ENCODE measurements at places on chromosomes 5 and 9.
A peak's percentile ranks its signal among the peaks of the same experiment; 100 is the strongest.

GRCh38 chr5:90434116-90434714, 24.7 kb upstream of the CETN3 start:
- DNase-seq = peak; percentile 38

DNA sequence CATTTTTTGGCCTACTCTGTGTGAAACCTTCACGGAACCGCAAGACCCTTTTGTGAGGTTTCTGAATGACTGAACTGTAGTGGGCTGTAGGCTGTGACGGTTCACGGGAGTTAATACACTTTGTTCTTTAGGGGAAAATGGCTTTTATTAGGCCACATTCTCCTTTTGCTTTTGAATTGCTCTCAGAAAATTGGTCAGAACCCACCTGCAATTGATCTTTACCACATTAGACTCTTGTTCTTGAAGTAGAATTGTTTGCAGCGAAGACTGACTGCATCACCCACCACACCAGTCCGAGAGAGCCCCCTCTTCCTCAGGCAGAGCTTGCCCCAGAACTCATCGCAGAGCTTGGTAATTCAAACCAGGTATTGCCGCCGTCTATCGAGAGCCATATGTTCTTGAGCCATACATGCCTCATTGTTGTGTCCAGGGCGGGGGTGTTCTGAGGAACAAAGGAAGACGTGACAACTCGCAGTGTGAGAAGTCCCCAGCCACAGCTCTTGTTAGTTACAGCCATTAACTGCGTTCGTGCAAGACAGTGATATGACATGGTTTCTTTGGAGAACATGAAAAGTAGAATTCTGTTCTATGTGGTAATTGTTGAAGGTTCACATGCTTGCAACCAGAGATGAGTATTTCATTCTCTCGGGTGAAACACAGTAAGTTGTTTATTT, 166.4 kb upstream of the OTULINL start:
- DNase-seq = no peak

GRCh38 chr9:85723215-85723614, 18.5 kb downstream of the AGTPBP1 start:
- no peak for DNase-seq

DNA sequence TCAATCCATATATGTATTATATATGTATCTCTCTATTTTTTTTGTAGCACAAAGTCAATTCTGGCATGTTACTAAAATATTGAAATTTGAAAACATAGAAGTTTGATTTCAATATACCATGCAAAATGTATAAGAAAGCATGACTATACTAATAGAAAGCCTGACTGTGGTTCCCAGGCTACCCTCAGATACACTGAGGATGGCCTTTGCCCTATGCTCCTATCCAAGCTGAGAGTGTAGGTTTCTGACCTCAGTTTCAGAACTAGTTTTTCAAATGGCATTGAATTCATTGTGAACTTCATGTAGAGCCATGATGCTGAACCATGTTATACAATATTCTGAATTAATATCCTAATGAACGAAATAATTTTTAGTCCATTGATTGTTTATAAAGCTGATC, 220.4 kb upstream of the IZUMO3 start:
- DNase-seq = no peak

DNA sequence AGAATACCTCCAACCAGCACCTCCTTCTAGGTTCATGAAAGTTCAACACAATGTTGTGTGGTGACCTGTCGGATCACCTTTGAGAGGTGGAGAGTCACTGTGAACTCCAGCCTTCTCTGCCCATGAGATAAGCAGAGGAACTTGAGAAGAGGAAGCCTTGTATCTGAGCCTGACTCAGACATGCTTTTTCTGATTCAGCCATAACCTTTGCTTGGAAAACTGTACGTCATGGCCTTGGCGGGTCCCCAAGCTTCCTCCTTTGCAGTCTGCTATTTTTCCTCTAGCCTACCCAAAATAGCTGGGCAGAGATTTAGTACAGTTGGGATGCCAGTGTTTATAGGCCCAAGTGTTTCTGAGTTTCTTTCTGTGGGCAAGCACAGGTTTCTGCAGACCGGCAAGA, 274.7 kb downstream of the CETN3 start:
- DNase-seq = peak; percentile 94

- no peak for DNase-seq
These were observed 38.0 kb upstream of the LRRC14B start for GRCh38 chr5:153256-153655.

- peak; percentile 70 for DNase-seq
These were observed 9.9 kb downstream of the RBM27 start for GRCh38 chr5:146213210-146213826.

- DNase-seq = no peak
These were observed 193.2 kb downstream of the CACNA1B start for GRCh38 chr9:138070815-138071214.

DNA sequence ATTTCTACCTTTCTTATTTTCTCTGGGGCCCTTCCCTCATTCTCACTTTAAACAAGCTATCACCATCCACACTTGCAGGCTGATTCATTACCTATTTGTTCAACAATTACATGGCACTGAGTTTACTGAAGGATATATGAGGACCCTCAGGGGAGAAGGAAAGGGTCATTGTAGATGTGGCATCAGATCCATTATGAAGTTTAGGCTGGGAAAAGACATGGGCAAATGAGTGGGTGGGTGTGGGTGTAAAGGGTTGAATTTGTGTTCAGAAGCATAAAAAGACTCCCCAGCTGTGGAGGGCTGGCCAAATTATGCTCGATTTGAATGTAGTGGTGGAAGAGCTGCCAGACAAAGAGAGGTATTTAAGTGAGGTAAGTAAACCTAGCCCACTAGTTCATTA, 55.9 kb upstream of the MTAP start:
- DNase-seq = no peak

DNA sequence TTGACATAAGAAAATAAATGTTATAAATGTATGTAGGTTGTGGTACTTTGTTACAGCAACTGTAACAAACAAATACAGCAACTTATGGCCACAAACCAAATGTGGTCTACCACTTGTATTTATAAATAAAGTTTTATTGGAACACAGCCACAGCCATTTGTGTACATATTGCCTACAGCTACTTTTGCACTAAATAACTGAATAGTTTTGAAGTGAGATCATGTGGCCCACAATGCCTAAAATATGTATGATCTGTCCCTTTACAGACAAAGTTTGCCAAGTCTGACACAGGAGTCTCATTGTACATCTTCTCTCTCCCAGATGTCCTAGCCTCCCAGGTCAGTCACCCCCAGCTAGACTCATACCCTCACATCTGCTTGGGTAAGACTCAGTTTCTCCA, 283.6 kb upstream of the PRDM9 start:
- DNase-seq = peak; percentile 12

DNA sequence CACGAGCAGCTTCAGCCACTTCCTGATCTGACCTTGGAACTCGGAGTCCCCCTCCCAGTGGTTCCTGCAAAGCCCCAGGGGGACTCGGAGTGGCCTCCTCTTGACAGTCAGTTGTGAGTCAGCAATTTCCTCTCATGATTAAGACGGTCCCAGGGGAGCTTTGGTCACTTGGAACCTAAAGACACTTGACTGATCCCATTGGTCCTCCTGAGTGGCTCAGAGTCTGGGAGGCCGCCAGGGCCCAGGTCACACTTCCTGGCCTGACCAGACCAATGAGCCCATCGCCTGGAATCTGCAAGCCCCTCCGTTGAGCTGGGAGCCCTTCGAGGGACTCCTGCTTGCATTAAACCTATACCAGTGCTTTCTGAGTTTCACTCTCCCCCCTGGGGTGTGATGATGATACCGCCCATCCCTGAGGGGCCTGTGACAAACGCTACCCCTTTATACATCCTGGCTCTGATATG, 29.1 kb downstream of the TSPAN17 start:
- DNase-seq = no peak

- no peak for DNase-seq
These were observed 49.6 kb downstream of the ANKDD1B start for GRCh38 chr5:75660678-75661465.

DNA sequence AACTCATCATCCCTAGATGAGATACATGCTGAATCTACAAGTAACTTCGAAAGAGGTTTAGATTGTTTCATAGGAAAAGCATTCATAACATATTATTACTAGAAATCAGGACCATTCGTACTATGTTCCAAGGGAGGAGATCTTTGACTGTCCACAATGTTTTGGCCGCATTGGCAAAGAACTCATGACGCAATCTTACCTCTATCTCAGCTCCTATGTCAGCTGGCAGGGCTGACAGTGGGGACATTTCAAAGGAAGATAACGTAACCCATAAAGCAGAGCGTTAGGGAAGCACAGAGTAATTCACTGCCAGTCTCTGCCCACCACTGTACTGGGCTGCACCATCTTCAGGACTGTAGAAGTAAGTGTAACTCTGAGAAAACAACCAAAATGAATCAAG, 69.7 kb downstream of the EFNA5 start:
- no peak for DNase-seq

GRCh38 chr5:37730896-37731455, 108.9 kb downstream of the GDNF start:
- no peak for DNase-seq

GRCh38 chr5:62742207-62742606, 163.6 kb downstream of the LRRC70 start:
- no peak for DNase-seq

DNA sequence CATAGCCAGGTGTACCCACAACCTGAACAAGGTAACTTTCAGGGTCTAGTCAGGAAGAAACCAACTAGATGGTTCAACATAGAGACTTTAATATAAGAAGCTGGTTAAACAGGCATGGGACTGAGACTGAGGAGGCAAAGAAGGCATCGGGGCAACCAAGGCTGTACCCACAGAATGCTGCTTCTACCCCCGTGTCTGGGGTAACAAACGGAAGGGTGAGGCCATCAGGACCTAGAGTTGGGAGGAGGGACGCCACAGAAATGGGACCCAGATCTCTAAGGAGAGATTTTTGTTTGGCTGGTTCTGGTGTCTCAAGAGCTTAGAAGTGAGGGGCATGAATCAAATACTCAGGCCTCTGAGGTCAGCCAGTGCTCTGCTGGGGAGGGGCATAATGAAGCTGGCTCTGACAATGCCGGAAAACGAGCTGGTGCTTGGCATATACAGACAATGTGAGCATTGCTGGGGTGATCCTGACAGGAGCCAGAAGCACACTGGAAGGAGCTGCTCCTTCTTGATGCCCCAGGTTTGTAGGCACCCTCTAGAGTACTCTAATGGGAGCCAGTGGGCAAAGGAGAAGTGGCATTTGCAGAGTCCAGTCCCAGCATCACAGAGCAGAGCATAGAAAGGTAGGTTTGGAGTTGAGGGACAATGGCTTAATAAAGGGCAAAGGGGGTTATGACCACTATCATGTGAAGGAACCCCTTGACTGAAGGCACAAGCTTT, 3.7 kb downstream of the MLANA start:
- no peak for DNase-seq

- DNase-seq = no peak
These were observed 84.5 kb upstream of the VCAN start for GRCh38 chr5:83387041-83387440.

DNA sequence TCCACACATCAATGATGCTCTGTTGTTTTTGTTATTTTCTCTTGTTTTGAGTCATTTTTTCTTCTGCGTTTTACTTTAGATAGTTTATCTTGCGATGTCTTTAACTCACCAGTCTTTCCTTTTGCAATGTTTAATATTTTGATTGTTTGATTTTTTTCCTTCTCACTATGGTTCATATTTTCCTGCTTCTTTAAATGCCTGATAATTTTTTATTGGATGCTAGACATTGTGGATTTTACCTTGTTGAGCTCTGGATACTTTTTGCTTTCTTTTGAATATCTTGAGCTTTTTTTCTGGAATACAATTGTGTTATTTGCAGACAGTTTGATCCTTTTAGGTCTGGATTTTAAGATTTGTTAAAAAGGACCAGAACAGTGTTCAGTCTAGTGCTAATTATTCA, 55.2 kb upstream of the GAS1 start:
- no peak for DNase-seq

DNA sequence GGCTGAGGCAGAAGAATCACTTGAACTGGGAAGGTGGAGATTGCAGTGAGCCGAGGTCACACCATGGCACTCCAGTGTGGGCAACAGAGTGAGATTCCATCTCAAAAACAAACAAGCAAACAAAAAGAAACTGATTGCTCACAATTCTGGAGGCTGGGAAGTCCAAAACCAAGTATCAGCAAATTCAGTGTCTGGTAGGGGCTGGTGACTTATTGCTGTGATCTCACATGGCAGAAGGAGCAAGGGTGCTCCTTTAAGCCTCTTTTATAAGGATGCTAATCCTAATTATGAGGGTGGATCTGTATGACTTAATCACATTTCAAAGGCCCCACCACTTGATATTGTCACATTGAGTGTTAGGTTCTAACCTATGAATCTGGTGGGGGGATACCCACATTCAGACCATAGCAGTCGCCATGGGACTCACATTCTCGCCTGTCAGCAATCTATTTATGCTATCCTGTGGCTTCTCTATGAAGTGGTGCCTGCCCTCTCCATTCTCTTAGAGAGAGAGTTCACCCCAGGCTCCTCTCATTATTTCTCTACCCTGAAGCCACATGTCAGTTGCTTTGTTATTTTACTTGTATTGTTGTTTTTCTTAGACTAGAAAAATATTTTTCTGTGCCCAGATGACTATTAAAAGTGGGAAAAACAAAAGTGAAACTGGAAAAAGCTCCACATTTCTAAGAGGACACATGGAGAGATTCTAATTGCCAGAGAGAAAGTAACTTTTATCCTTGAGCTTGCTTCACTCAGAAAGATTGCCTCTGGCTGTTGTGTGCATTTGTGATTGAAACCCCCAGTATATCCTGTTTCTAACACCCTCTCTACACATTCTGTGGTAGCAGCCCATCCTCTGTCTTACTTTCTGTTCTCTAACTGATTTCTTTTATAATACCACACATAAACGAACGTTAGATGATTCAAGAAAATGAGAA, 18.8 kb upstream of the PRLR start:
- DNase-seq = peak; percentile 7

GRCh38 chr5:9829621-9830020, 199.5 kb upstream of the TAS2R1 start:
- DNase-seq = no peak

- DNase-seq = peak; percentile 48
These were observed 197.4 kb downstream of the SEMA5A start for GRCh38 chr5:9348401-9348996.

DNA sequence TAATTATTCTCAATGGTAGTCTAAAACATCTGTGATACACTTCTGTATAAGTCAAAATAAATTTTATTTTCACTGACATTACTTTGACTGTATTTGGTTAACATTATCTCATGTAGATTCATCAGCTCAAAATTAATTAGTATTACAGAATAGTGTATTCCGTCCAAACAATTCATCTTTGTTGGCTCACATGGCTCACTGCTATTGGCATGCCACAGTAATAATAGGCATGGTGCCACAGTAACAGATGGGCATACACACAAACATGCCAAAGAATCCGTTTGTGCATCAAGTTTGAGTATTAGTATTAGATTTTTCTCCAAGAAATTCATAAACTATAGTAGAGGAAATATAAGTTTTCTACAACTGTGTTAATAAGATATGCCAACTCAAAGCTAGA, 14.2 kb downstream of the AP3B1 start:
- DNase-seq = no peak

DNA sequence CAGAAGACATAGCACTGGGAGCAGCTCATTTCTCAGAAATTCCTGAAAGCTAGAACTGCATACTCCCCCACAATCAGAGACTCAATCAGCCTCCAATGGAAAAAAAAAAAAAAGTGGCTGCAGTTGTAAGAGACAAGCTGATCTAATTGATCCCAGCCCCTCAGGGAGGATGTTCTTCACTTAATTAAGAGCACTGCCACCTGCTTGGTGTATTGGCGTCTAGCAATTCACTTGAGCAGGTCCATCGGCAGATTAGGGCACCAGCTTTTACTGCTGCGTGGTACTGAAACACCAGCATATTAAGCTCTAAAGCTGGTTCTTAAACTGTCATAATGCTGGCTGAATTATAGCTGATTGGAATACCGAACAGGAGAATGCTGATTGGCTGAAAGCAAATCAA, 1890.1 kb upstream of the WWC1 start:
- DNase-seq = no peak
